Activated naive CD8-positive, alpha-beta T cell treated with anti-CD3 and anti-CD28 coated beads, Interleukin-2, amount 50 U/mL, for 16 hours (primary cell): ENCODE measurements at places on chromosomes 12 and 14.
A peak's percentile ranks its signal among the peaks of the same experiment; 100 is the strongest.

- DNase-seq: peak; percentile 54
These were observed 36.7 kb downstream of the TMBIM6 start for GRCh38 chr12:49777800-49778748.

DNA sequence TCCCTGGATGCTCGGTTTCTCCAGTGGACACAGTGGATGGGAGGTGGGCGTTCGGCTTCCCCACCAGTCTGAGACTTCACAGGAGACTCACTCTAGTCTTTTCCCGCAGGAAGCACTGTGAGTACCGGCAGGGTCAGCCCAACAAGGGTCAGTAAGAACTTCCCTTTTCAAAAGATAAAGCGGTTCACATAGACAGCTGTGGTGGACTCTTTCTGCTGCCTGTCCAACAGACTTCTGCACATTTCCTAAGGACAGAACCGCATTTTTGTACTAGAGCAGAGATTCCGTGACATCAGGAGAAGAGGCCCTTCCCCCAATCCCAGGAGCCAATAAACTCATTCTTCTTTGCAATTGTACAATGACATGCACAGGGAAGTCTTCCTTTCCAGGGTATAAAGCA is 10.4 kb downstream of the LTBR start:
- DNase-seq: no peak

DNA sequence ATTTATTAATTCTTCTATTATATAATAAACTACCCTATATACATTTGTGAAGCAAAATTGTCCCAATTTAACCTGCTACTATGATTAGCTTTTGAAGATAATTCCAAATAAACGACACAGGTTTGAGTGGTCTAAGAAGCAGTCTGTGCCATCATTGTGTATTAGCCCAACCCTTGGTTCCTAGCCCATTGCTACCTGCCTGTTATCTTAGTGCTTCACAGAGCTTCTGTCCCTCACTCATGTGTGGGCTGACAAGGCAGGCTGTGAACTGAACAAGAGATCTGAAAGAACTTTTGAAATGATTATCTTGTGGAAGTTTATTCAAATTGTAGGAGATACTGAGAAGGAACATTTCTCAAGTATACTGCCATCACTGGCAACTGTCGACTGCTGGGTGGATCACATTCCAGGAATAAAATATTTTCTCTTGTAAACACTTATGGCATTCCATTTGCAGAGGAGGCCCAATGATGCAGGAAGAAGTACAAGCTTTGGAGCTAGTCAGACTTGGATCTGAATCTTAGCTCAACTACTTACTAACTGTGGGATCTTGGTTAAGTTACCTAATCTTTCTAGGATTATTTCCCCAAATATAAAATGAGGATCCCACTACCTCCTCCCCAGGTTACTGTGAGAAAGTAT is 7.8 kb upstream of the MTERF2 start:
- DNase-seq: no peak

DNA sequence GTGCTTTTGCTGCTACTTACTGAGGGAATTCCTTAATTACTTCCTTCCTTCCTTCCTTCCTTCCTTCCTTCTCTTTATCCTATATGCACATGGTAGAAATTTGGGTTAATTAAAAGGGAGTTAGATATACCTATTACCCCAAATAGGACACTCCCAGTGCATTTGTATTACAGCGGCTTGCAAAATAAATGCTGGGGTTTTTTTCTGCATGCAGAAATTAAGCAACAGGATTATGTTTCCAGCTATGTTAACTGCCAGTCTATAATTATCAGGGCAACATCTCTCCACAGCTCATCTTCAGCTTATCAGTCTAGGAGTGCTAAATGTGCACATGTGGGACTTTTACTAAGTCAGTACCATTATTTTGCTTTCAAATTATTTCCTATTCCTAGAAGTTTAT is 132.9 kb upstream of the SLC35F4 start:
- DNase-seq: no peak

- no peak for DNase-seq
These were observed 976 bp downstream of the PEX5 start for GRCh38 chr12:7190268-7191055.

DNA sequence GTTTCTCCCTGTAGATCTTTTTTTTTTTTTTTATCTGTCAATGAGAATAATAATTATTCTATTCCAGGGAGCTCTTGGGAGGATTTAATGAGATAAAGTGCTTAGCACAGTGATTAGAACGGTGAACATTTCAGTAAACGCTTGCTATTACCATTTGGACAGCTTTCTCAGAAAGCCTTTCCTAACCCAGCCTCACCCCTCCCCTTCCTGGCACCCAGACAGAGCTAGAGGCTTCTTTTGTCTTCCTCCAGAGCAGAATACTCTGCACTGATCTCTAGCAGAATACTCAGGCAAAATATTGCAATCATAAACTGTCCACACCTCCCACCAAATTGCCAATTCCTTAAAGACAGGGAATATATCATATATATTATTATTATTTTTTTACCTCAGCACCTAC is 66.6 kb downstream of the ERGIC2 start:
- no peak for DNase-seq

DNA sequence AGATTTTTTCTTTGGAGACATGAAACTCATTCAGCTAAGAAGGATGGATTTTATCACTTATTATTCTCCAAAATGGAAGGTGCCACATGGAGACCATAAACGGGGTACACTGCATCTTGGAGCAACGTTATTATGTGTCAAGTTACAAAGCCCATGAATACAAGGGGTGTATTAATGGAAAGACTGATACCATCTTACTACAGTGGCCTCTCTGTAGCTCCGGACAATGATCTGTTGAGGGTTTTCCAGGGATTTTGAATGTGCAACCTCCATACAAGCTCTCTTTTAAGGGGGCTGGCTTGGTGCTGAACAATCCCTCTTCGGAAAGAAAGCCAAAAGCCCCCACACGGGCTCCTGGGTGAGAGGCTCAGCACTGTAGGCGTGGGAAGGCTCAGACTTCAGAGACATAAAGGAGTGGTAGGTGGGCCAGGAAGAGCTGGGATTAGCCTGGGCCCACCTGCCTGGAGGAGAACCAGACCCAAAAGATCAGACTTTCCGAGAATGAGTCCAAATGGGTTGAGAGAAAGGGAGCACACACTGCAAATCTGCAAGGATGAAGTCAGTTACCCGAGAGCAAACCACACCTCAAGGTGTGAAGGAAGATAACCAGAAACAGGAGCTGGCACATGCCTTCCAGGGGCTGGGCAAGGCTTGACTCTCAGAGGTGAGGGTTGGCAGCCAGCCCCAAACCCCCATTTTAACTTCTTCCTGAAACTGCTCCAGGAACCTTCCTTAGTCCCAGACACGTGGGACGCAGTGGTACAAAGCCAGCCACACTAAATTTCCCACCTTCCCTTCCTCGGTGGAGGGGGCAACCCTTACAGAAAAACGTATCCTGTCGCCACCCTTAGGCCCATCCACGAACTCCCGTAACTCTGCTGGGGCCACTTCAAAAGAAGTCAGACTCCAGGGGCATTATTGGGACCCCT is 1.5 kb downstream of the VPS37B start:
- no peak for DNase-seq

GRCh38 chr12:33649992-33650391 is 210.4 kb upstream of the SYT10 start:
- no peak for DNase-seq

- no peak for DNase-seq
These were observed 12.1 kb downstream of the VASH1 start for GRCh38 chr14:76773188-76773885.

- peak; percentile 57 for DNase-seq
These were observed 11.7 kb downstream of the HDAC7 start for GRCh38 chr12:47808050-47808449.

DNA sequence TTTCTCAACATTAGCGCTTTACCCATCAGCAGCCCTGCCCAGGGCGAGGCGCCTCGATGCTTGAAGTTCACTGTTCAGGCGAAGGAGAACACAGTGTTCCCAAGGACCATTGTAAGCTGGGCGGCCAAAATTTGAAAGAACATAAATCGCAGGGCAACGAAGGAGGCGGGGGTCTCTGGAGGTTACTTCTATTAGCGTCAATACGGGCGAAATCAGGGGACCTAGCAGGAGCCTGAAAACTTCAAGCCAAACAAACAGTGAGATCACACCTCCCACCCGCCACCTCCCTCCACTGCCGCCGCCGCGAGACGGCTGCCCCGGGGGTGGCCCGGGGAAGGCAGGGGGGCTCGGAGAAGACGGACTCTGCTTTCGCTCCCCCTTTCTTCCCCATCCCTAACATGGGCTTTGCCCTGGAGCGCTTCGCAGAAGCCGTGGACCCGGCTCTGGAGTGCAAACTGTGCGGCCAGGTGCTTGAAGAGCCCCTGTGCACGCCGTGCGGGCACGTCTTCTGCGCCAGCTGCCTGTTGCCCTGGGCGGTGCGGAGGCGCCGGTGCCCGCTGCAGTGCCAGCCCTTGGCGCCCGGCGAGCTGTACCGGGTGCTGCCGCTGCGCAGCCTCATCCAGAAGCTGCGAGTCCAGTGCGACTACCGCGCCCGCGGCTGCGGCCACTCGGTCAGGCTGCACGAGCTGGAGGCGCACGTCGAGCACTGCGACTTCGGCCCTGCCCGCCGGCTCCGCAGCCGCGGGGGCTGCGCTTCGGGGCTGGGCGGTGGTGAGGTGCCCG is at the start of gene PDZRN4:
Gene PDZRN4 (plus strand): TSS at position 263 of the 783 bp plus-strand sequence.
- DNase-seq: no peak

- DNase-seq: no peak
These were observed 4.2 kb upstream of the IRF9 start for GRCh38 chr14:24156840-24157239.

- no peak for DNase-seq
These were observed 7.3 kb downstream of the BCL7A start for GRCh38 chr12:122028905-122029560.

DNA sequence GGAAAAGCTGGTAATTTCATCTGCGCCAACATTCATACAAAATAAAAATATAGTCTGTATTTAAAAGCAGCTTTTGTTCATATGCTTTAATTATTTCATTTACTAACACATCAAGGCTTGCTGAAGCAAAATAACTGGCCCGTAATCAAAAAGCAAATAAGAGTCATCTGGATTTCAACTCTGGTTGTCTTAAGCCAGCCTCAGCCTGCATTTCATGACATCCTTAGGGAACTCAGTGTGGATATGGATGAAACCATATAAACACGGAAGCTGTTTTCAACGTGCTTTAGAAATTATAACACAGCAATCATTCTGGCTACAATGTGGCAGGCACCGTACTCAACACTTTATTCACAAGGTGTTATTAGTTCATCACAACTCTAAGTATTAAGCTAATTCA is 852 bp downstream of the COX16 start:
- DNase-seq: no peak

DNA sequence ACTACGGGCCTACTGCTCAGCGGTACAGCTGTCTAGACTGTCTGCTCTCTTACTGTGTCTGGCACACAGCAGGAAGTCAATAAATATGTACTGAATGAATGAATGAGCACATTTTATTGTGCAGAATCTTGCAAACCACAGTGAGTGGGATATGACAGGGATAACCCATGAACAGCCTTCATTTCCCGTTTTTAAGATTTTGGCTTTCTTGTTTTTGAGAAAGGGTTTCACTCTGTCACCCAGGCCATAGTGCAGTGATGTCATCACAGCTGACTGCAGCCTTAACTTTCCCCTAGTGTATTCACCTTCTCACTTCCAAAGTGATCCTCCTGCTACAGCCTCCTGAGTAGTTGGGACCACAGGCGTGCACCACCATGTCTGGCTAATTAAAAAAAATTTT is 203.1 kb downstream of the AEBP2 start:
- DNase-seq: no peak

DNA sequence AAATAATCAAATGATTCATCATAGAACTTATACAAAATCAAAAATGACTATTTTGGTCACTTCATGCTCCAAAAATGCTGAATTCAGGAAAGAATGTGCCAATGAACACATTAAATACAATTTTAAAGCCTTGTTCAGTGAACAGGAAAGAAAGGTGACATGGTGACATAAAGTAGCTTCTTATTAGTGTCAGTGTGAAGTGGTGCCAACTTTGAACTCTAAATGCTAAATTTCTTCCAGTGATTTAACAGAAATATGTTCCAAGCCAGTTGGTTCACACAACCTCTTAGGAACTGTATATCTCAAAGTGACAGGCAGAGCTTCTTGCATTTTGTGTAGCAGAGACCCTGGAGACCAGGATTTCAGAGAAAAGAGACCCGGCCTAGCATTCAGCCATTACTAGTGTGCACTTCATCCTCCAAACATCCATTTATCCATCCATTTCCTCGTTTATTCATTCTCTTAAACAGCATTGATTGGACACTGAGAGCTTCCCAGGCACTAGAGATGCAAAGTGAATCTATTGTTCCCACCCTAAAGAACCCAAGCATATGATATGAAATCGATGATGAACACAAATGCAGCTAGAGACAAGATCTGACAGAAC is 95.2 kb downstream of the FAR2 start:
- DNase-seq: no peak

GRCh38 chr12:103273645-103274044 is 222.1 kb downstream of the C12orf42 start:
- DNase-seq: no peak

DNA sequence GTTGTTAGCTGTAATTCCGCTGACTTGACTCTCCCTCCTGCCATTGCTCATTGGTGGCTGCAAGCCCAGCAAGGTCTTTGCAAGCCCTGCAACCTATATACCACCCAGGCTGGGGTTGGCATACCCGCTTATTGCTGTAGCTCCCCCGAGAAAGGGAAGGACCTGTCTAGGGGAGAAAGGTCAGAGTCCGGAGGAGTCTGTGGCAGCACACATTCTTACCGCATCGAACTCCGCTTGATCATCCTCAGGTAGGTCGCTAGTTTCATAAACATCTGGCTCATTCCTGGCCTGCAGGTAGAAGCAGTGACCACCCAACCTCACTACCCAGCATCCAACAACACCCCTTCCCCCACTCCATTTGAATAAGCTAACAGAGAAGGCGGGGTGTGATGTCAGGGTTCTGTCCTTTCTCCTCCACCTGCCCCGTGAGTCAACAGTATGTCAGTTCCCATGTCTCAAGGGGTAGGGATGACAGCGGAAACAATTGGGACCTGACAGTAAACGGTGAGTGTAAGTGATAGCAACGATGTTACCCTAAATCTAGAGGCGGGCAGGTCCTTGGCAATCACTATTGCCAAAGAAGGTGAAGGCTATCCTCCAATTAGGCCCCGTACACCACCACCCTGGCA is 1.1 kb downstream of the DCTN2 start:
- no peak for DNase-seq

DNA sequence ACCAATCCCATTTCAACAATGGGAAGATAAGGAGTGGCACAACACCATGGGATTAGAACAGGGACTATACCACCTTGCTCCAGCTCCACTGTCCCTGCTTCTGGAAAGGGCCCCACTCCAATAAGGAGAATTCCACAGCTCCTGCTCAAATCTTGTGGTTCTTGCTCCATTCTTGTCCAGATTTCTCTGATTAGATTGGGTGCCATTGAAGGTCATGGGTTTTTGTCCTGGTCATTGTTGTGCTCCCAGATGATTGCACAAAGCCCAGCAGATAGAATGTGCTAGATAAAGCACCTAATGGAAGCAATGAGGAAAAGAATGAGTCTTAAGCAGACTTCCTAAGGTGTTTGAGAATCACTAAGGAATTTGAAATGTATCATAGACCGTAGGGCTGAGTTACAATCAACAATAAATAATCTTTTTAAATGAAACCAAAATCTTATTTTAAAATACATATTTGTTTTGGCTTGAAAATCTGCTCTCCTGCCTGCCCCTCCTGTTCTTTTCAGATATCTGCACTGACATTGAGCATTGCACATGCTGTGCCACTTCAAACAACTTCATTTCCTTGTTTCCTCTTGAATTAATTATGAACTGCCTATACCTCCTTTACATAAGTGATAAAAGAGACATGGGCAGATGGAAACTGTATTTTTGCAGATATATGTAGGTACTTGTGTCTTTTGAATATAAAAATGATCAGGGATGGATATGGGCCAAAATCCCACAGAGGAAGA is 115.9 kb downstream of the FGD4 start:
- no peak for DNase-seq
